COLO829 (cell line): ENCODE measurements at places on chromosomes 3 and 15.

GRCh38 chr3:197339841-197340520 is 41.6 kb upstream of the DLG1 start:
- DNase-seq: no peak

DNA sequence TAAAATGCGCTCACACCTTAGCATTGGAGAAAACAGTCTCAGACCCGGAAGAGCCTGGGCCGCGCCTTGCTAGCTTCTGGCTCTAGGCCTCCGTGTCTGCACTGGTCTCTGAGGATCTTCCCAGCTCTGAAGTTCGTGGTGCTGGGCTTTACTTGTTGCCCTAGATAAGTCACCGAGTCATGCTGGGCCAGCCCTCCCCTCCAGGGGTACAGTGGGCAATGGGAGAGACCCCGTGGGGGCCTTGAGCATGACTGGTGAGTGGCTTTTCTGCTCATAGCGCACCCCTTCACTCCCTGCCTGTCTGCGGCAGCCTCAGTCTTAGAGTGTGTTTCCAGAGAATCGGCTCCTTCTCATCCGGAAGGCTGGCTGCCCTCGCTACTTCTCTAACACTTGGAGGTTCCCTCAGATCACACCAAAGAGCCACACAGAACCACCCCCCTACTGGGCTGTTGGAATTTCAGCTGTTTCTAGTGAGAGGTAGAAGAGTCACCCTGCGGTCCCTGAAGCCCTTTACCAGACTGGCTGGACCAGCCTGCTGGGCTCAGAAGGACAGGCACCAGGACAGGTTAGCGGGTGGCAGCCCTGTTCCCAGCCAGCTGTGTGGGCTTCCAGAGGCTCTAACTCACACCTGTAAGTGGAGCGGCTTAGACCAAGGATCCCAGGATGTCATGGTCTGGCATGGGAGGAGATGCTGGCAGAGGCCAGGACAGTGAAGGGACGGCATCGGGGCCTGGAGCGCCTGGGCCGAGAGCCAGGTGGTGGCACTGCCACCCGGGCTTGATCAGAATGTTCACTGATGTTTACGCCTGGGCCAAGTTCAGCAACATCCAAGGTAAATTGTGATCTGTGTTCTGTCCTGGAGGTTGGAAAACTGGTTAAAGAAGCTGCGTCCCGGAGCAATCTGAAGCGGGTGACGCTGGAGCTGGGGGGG is 17.9 kb downstream of the ALDH1A3 start:
- no peak for DNase-seq

DNA sequence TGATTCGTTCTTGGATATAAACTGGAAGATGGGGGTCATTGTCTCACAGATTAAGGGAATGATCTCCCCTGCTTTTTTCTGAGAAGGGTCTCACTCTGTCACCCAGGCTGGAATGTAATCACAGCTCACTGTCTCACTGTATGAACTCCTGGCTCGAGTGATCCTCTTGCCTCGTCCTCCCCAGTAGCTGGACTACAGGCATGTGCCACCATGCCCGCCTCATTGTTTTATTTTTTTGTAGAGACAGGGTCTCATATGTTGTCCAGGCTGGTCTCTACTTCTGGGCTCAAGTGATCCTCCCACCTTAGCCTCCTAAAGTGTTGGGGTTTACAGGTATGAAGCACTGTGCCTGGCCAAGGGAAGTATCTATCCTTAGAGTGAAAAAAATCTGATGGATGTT is 5.4 kb downstream of the OXSR1 start:
- no peak for DNase-seq

- no peak for DNase-seq
These were observed 21.6 kb upstream of the SLC28A2 start for GRCh38 chr15:45230245-45230965.

DNA sequence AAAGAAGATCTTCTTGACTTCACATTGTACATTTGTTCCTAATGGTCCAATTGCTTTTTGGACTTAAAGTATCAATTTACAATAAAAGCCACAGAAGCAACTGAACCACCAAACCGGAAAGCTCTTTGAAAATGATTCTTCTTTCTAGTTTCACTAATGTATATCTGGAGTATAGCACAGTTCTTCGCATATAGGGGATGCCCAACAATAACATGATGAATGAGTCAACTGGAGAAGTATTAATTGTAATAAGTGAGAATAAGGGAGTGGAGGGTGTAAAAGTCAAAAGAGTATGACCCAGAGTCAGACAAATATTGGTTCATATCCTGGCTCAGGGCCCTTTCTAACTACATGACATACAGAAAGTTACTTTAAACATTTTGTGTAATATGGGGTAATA is 425.2 kb downstream of the ZBTB20 start:
- DNase-seq: no peak

DNA sequence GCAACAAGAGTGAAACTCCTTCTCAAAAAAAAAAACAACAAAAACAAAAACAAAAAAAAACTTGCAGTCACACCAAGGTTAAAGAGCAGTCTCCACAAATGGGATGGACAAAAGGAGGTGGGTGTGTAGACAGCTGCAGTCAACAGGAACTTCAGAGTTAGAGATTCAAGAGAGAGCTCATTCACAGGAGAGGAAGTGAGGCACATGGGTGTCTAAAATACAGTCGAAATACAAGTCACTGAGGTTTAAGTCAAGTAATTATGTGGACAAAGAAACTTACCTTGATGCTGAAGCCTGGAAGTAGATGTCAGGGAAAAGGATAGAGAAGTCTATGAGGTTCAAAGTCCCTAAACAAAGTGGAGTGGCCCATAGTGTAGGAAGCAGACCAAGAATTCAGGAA is 14.8 kb downstream of the MRPS11 start:
- DNase-seq: no peak

DNA sequence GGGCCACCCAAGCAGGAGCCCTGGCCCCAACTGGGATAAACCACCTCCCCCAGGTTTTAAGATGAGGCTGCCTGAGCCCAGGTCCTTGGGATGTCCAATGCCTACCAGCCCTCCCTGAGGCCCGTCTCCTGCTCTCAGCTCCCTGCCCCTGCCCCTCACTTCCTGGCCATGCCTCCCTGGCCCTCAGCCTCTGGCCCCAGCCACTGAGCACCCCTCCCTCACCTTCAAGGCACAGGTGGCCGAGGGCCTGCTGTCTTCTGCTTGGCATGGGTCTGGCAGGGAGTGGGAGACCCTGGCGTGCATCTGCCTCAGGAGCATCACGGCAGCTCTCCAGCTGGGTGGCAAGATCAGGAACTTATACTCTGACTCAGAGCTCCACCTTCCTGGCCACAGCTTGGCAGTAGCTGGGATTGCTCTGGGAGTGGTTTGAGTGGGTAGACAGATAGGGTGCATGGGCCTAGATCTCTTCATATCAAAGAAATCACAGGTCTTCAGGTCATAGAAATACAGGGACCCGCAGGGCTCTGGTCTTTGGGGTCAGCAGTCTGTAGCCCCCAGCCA is at the start of gene PLA2G4E:
Gene PLA2G4E, minus strand, starts transcription at position 330 of the 561 bp plus-strand sequence. Its CDS starts 12 bp downstream, at position 318.
- no peak for DNase-seq

DNA sequence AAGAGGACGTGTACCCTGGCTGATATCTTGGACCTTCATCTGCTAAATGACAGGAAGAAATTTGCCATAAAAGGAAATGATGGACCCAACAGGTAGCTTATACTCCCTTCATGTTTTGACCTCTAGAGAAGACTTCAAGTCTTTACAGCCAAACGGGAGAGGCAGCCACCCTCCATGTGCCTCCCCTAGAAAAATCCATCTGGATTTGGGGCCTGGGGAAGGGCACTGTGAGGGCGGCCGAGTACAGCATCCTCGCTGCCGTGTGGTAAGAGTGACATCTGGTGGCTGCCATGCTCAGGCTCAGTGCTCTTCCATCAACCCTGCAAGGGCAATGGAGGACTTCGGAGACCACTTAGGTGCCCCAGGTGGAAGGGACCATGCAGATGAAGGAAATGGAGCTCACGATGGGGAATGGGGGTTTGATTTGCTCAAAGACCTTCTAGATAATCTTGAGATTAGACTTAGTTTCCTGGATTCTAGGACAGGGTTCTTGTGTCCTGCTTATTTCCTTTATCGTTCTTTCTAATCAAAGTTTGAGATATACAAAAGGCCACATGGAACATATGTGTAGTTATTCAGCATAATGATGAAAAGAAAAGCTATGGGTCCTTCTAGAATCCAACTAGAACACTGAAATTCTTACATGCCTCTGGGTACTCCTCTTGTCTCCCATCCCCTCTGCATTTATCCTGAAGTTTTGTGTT is 44.4 kb downstream of the AQP9 start:
- peak; percentile 40 for DNase-seq

GRCh38 chr15:99753066-99753465 is 19.8 kb upstream of the LYSMD4 start:
- DNase-seq: no peak

DNA sequence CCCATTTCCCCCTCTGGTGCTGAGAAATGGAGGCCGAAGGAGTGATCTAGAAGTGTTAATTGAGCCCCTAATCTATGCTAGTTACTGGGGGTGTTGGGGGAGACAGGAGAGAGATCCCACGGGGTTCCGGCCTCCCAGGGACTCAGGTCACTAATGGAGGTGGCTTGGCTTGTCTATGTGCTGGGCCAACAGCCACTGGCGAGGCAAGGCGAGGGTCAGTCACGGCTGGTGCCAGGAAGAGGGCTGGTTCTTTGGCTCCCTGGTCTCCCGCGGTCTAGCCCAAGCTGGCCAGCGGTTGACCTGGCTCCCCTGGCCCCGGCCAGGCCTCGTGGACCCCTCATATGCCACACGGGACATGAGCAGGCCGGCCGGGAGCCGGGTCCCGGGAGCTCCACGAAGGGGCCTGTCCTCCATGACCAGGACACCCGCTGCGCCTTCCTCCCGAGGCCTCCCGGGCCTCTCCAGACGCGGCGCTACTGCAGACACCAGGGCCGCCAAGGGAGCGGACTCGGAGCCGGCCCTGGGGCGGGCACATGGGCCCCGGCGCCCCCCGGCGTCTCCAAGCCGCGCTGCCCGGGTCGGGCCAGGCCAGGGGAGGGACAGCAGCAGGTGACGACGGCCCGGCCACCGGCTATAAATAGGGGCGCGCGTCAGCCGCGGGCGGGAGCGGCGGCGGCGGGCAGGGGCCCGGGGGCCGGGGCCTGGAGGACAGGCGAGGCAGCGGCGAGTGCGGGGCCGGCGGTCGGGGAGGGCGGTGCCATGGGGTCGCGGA is at the start of gene ALPK3:
Gene ALPK3, plus strand, starts transcription at position 663 of the 772 bp plus-strand sequence. Its CDS starts 97 bp downstream, at position 760.
- no peak for DNase-seq

DNA sequence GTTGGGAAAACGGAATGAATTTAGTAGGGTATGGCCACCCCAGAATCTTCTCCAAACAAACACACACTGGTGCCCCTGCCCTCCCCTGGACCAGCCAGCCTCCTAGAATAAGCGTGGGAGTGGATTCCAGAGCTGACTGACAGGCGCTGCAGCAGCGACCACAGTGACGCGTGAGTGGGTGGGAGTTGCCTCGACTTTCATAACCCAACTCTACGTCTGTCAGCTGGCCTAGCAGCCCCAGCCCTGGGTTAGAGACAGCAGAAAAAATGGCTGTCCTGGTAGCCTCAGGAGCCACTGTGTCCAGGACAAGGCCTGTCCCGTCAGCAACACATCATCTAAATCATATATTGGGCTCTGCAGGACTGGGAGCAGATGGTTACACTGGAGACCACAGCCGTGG is 10.0 kb downstream of the PLA2G4B start:
- no peak for DNase-seq

DNA sequence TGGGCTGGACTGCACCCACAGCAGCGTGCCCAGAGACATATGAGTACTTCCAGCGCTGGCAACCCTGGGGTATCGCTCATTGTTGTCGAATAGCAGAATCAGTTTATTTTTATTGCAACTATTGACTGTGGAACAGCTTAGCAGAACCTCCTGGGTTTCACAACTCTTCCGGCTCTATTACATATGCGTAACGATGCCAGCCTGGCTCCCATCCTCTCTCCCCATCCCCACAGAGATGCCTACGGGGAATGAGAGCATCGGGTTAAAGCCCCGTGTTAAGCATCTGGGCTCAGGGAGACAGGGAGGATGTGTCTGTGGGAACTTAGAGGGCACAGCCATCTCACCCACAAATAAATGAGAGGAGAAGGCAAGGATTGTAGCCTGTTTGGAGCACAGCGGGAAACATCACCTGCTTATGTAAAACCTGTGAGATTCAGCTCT is 76.6 kb upstream of the DLG1 start:
- DNase-seq: no peak

DNA sequence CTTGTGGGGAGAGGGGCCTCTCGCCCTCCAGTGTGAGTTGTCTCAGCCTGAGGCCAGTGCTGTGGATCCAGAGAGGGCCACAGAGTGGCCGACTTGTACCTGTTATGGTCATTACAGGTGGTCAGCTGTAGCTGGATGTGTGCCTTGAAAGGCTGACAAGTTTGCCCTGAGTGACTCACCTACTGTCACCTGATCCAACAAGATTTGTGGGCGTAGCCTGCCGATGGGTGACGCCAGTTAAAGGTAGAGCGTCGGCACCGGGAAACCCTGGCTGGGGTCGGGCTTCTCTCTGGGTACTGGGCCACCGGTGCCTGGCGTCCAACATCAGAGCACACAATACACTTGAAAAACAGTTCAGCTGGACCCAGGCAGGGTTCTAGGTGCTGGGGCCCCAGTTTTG is 2.8 kb upstream of the ISG20 start:
- no peak for DNase-seq

GRCh38 chr3:150635526-150635925 is 32.4 kb downstream of the SELENOT start:
- DNase-seq: peak; percentile 15

DNA sequence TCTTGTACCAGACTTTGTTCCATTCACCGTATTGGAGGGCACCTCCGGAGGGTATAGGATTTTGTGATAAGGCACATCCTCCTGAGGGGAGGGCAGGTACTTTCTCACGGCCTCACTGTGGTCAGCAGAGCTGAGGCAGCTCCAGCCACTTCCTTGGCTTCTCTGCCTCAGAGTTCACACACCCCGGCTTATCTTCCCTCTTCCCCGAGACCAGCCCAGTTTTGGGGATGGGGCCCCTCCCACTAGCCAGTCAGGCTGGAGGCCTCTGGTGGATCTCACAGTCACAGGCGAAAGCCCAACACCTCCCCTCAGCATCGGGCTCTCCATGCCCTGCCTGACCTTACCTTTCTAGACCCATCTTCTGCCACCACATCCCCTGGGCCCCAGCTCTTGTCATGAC is 316.2 kb upstream of the CTDSPL start:
- DNase-seq: no peak

DNA sequence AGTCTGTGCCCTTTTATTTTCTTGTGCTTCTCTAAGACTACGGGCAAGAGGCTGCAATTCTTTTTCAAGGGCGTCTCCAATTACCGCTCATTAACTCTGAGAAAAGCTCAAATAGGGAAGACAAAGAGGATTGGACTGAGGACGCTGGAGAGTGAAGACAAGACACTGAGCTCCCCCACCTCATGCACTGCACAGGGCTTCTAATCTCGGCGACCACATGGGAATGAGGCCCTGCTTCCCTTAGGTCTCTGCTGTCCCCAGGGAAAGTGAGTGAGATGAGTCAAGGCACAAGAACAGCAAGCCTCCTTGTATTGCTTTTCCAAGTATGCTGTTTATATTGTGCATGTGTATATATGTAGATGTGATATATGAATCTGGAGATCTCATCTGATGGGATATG is 392.2 kb upstream of the CFAP20DC start:
- peak; percentile 89 for DNase-seq

DNA sequence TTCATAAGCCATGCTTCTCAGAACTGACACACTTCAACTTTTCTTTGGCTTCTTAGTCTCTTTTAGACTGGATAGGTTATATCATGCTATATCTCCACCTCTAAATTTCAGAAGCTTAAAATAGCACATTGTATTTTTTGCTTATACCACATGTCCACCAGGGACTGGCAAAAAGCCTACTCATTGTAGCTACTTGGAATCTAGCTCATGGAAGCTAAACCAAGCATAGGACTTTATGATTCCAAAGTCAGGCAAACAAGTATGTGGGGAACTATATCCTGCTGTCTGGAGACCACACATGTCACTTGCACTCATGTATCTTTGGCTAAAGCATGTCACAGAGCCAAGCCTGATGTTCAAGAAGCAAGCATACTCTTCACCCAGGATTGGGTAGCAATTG is 245.0 kb upstream of the RASGRP1 start:
- no peak for DNase-seq
